Bone marrow (tissue), 2 donors: ENCODE measurements at places on chromosomes 3 and 15.

GRCh38 chr15:84881520-84881830 lies 3.0 kb upstream of the SLC28A1 start:
- DNase-seq, result no peak

- DNase-seq, result no peak
Measured at GRCh38 chr3:51245867-51246266, 139.2 kb upstream of the MANF start.

DNA sequence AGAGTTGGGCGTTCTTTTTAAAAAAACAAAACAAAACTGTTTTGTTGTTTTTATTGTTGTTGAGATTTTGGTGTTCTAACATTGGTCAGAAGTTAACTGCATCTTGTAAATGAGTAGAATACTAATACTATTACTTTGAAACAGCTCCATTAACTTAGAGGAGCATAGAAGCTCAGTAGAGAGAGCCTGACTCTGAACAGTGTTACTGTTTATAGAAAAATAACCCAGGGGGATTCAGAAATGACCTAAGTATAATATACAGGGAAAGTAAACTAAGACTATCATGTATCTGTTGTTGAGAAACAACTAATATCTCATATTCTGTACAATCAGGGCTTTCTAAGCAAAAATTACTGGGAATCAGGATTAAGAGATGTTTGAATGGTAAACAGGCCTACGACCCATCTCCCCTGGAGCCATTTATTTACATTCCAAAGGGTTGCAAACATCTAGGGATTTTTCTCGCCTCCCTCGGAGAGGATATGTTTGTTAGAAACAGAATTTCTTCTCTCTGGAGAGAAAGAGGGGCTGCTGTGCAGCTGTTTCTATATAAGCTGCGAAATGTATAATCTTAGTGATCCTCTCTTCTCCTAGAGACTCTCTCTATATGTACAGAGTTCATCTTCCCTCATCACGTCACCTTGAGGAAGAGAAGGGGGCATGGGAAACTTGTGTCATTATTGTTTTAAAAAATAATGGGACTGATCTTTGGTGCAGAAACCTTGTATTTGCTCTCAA lies 827.5 kb upstream of the DPPA4 start:
- no peak for DNase-seq

GRCh38 chr3:39113291-39113690 lies 5.8 kb downstream of the TTC21A start:
- no peak for DNase-seq

DNA sequence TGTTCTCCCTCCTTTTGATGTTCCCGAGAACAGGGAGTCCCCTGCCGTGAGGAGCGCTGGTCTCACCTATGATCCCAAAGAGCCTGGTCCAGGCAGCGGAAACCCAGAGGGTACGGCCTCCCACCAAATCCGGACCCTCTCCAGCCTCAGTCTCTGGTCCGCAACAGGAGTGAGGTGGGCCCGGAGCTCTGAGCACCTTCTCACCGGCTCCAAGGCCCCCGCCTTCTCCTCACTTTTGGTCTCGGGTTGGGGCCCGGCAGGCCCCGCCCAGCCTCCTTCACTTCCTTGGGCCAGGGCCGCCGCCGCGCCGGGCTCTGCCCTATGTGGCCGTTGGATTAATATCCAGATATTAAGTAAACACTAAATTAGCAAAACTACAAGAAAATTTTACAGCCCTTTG lies 5.7 kb upstream of the SKOR1 start:
- DNase-seq, result no peak

DNA sequence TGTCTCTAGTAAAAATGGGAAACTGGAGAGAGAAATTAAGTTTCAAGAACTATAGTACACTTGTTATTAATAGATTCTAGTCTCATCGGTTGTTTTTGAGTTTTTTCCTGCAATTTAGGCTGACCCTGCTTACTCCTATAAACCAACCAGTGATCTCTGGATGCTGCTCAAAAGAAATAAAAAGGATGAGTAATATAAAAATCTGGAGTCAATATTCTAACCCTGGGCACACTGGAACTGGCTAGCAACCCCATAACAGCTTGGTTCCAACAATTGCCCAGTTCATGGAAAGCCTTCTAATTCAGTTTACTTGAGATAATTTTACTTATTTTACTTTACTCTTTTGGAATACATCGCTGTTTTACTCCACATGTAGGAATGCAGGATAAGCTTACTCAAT lies 211.6 kb downstream of the GBE1 start:
- DNase-seq, result no peak

DNA sequence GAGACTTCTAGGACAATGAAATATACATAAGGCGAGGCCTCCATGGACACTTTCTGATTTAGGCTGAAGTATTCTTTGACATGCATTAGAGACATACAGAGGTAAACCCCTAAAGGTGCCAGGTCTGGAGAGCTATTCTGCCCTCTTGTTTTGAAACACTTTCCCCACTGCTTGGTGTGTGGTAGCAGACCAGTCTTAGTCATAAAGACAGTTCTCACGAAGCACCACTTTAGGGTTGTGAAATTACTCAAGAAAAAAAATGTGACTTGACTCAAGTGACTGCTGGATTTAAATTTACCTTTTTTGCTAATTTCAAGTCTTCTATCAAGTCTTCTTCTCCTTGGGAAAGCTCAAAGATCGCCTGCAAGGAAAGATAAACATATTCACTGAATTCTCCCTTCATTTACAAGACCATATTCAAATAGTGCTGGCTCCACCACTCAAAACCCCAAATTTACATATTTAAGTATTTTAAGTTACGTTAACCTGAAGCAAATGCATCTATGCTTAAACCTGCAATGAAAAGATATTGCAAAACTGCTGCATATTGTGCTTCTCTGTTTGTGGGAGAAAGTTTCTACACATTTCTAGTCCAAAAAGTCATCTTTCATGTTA lies 48.4 kb downstream of the ARHGEF3 start:
- no peak for DNase-seq

- no peak for DNase-seq
Measured at GRCh38 chr3:153210146-153210545, 48.1 kb downstream of the RAP2B start.

DNA sequence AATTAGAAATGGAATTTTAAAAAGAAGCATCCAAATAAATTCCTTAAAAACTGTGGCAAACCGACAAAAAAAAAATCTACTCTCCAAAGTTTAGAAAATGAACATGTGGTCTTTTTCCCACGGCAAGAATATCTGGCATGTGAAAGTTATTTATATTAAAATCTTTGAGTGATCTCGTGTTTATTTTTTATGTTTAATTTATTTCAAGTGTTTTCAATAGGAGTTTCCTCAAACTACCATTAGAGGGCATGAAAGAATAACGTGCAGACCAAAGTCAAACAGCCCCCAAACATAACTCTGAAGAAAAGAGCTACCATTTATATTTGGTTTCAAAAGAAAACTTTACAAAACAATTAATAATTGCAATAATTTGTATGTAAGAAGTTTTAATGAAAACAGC lies 286.4 kb downstream of the ZIC4 start:
- DNase-seq, result no peak

GRCh38 chr3:45865563-45865962 lies 20.8 kb upstream of the CCR9 start:
- no peak for DNase-seq

- no peak for DNase-seq
Measured at GRCh38 chr3:43863966-43864933, 173.5 kb downstream of the ABHD5 start.

DNA sequence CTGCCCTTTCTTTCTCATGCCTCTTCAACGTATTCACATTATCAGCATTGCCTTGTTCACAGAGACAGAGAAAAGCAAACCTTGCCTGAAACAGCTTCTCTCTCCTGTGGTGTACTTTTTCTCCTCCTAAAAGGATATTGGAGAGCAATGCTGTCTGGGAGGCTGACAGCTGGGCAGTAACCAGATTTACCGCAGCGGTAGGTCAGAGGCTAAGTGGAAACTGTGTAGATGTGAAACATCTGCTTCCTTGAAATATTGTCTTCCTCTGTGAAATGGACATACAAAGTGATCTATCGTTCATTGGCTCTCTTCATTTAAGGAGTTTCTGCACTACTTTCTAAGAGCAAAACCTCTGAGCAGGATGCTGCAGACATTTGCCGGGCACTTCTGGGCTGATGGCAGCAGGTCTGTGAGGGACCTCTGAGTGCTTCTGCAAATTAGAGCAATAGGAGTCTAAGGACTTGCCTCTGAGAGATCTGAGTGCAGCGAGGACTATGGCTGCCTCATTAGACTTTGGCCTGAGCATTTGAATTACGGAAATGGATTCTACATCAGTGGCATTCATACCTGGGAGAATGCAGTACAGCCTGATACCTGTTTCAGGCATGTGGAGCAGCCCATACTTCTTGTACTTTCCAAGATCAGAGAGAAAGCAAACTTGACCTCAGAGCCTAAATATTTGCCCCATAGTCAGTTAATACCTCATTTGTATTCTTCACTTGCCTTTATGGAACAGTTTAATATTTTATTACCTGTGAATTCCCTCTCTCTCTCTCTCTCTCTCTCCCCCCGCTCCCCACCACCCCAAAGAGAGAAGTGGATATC lies 260.5 kb upstream of the TPRG1 start:
- no peak for DNase-seq

DNA sequence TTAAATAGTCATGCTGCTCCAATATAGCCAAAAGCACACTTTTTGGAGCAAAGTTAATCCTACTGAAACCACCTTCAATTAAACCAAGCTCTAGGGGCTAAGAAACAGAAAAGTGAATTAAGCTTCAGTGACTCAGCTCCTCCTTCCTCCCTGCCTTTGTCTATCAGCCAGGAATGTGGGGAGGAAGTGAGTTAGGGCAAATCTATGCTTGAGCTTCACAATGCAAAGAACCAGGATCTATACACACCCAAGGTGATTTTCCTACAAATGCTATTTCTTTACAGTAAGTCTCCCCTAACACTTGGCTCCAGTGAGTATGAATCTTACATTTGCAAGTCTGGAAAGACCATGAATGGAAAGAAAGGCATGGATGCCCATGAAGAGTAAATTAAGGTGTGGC lies 212.1 kb downstream of the P3H2 start:
- no peak for DNase-seq

DNA sequence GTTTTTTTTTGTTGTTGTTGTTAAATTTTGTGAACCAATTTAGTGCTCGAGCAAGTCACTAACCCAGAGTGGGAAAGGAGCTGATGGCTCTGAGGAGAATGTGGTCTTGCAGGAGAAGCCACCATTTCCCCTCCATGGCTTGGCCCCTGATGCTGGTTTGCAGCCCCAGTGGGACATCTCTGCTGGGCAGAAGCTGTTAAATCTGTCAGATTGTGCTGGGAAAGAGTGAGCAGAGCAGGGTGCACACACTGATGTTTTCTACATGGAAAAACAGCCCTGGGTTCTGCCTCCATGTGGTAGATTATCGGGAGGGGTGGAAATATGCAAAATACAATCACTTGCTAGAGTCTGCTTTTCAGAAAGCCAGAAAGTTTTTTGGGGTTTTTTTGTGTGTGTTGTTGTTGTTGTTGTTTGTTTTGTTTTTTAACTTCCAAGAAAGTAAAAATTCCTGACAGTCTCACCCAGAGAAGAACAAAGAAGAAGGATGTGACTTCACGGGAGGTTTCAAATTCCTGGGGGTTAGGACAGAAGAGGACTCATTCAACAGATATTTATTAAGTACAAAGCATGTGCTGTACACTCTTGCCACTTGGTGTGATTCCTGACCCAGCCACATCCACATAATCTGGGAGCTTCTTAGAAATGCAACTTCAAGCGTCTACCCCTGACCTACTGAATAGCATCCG lies 133.7 kb downstream of the FOXB1 start:
- DNase-seq, result no peak

GRCh38 chr3:40584625-40585189 lies 59.9 kb downstream of the ZNF621 start:
- DNase-seq, result peak; percentile 58

GRCh38 chr15:54518156-54518882 lies 540.1 kb downstream of the UNC13C start:
- DNase-seq, result no peak

GRCh38 chr15:89805241-89806209 lies 9.1 kb downstream of the ANPEP start:
- no peak for DNase-seq

GRCh38 chr3:52218937-52219650 lies 6.4 kb downstream of the TLR9 start:
- DNase-seq, result no peak

- no peak for DNase-seq
Measured at GRCh38 chr3:73257186-73257585, 195.7 kb downstream of the EBLN2 start.

DNA sequence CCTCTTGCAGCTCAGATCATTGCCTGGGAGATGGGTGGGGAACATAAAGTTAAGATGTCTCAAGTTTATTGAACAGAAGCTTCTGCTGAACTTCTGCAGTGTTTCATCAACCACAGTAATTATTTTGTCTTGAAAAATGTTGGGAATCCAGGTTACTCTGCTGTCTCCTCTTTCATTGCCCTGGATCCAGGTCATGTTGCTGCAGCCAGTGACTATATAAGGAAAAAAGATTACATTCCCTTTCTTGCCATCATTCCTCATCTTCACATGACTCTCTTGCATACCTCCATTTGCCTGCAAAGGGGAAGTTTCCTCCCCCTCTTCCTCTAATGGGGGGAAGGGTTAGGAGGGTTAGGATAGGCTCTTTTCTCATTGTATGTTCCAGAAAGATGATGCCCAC lies 15.1 kb downstream of the GMNC start:
- no peak for DNase-seq

DNA sequence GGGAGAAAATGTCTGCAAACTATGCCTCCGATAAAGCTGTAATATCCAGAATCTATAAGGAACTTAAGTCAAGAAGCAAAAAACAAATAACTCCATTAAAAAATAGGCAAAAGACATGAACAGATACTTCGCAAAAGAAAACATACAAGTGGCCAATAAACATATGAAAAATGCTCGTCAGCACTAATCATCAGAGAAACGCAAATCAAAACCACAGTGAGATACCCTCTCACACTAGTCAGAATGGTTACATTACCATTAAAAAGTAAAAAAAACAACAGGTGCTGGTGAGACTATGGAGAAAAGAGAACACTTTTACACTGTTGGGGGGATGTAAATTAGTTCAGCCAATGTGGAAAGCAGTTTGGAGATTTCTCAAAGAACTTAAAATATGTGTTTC lies 498.5 kb upstream of the GRM7 start:
- DNase-seq, result no peak

GRCh38 chr3:117922039-117922438 lies 1112.6 kb downstream of the IGSF11 start:
- no peak for DNase-seq

GRCh38 chr3:3799173-3800079 lies at the start of gene LRRN1:
LRRN1 (plus strand) TSS chr3:3799431; CDS start chr3:3844642, 45,211 bp downstream.
- DNase-seq, result no peak

GRCh38 chr15:98177966-98178592 lies 217.6 kb downstream of the ARRDC4 start:
- no peak for DNase-seq

DNA sequence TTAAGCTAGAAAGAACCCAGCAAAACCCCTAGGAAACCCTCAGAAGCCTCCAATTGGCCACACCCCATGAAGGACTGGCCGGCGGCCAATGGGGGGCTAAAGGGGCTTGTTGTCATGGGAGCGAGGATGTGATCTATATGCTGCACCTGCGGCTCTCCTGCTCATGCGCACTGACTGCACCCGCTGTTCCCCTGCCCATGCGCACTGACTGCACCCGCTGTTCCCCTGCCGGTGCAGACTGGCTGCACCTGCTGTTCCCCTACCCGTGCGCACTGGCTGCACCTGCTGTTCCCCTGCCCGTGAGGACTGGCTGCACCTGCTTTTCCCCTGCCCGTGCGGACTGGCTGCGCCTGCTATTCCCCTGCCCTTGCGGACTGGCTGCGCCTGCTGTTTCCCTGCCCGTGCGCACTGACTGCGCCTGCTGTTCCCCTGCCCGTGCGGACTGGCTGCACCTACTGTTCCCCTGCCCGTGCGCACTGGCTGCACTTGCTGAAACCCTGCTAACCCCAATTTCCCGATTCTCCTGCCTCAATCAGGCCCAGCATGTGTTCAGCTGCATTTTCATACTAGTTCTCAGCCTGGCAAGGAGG lies 16.8 kb upstream of the MCCC1 start:
- no peak for DNase-seq
